NCI-H146 (cell line): ENCODE measurements at places on chromosomes 1 and 21.

GRCh38 chr1:219582296-219582695, 30.6 kb downstream of the ZC3H11B start:
- DNase-seq = no peak

- DNase-seq = no peak
These were observed 6.2 kb downstream of the SLC19A2 start for GRCh38 chr1:169479363-169480066.

GRCh38 chr1:75470448-75470847, 140.5 kb downstream of the SLC44A5 start:
- no peak for DNase-seq

DNA sequence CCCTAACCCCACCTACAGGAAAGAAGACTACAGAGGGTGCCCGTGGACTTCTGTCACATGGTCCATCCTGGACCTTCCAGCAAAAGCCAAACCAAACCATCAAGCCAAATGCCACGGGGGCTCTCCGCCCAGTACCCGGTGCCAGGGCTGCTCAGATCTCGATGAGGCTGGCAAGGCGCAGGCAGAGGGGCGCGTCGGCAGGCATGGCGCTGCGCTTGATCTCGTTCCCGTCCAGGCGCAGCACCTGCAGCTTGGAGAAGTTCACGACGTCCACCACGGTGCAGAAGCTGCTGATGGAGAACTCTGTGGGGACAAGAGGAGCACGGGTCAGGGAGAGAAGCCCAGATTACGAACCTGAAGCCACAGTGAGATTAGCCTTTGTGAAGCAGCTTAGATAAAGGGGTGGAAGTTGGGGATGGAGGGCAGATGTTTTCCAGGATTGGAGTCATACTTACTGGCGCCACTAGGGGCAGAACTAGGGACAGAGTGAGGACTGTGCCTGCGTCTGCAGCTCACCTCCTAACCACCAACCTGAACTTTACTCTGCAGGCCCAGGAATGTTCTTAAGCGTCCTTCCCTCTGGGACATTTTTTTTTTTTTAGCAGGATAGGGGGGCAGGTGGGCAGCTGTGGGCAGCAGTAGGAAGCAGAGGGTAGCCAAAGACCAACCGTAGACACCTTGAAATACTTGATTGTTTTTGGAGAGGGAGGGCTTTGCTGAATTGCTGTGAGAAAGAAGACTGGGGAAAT, 8.6 kb downstream of the FMOD start:
- peak; percentile 63 for DNase-seq

DNA sequence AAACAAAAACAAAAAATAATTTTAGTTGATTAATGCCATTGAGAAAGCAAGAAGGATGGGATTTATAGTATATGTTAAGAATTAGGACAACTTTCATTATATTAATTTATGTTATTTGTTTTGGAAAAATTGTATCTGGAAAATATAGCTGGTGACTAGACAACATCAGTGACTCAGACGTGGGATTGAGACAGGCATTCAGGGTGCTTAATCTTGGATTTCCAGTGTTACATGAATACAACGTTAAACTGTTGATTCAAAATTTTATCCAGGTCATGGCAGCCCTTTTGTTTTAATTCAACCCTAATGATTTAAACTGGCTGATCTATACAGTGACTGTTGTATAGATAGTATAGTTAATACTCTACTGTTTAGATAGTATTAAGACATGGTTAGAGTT, 827.1 kb upstream of the B3GALT2 start:
- DNase-seq = no peak

DNA sequence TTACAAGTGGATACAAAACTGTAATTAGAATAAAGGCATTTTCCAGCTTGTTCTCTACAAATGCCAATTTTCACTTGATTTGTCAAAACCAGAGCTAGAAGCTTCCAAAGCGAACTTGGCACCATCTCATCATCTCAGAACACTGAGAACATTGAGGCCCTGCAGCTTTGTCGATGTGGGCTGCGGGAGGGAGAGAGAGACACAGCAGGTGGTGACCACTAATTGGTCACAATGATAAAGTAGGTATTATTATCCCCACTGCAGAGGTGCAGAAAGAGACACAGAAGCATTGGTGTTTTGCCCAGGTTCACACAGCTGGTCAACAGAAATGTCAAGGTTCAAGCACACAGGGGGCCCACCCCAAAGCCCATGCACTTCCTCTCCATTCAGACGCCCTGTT, 72.2 kb upstream of the KRTAP19-8 start:
- DNase-seq = peak; percentile 84

GRCh38 chr1:107820801-107821200, 144.2 kb downstream of the VAV3 start:
- DNase-seq = no peak
